ENCODE measurements at places on chromosomes 12 and 14.

- peak; percentile 65 for DNase-seq
These were observed 2.6 kb upstream of the BCL11B start for GRCh38 chr14:99274346-99275221.

GRCh38 chr12:30025317-30025716, 241.6 kb upstream of the TMTC1 start:
- DNase-seq, result no peak

DNA sequence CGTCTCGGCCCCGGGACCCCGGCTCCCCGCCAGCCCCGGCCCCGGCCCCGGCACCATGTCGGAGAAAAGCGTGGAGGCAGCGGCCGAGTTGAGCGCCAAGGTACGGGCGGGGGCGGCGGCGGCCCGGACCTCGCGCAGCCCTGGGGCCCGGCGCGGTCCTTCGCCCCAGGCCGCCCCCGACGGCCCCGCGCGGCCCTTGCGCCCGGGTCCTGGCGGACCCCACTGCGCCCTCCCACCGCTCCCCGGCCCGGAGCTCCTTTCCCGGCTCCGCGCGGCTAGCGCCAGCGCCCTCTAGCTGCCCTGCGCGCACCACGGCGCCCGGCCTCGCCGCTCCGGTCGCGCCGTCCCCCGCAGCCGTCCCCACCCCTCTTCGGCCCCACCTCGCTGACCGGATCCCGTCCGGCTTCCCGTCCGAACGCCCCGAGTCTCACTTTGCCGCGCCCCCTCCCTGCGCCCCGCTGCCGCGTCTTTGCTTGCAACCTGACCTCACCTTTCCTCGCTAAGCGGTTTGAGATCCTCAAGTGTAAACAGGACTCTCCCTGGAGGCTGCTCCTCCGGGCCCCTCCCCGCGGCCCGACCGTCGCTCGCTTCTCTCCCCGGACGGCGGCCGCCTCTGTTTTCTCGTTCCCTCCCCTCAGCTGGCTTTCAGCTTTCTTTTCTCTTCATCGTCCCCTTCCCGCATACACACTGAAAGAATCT, 637 bp downstream of the PTMS start:
- peak; percentile 61 for DNase-seq

DNA sequence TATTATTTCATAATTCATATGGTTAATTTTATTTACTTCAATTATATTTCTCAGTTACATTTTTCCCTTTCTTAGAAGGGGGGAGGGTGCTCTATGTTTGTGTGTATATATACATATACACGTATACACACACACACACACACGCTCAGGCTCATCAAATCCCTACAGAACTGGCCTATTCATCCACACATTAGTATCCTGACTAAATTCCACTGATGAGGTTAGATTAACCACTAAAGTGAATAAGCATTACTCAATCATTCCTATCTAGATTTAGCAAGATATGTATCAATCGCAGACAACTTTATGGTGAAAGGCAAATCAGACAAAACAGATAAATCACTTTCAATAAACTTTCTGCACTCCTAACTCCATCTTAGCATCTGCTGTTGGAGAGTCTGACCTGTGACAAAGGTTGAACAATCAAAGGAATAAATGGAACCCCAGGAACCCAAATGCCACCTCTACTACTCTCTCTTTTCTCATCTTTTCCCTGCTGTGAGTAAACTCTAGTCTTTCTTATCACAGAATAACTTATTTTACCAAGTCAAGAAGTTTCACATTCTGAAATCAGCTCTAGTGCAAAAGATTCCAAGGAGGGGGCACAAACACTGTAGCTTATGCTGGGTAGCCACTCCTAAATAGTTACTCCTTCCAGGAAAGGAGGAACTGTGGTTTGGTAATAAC, 67.6 kb downstream of the RALGAPA1 start:
- no peak for DNase-seq

DNA sequence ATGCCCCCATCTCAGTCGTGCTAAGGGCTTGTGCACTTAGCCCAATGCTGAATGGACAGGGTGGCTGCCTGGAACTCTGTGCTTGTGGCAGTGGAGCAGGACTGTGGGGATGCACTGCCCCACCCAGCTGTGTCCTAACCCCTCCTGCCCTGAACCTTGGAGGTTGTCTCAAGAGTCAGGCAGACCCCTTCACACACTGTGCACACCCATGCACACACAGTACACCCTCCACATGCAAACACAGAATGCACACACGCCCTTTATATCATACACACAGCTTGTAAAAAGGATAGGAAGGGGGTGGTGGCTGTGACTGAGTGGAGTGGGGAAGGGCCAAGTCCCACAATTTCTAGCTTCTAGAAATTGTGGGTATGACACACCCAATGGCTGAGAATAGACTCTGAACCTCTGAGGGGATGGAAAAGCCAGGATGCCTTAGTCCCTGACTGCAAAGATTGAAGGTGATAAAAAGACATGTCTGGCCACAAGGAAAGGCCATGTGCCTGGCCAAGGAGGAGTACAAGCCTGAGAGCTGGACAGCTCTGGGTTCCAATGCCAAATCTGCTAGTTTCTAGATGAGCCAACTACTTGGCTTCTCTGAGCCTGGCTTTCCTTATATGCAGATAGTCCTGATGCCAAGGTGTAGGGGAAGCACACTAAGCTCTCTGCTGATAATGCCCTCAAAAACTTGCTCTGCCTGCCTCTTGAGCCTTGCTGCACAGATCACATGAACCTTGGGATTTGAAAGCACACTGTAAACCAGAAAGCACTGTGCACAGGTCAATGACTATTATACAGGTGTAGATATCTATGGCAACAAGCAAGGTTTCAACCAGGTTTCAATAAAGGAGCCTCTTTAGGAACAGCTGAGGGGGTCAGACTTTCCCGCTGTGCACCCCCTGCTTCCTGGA, 8.4 kb downstream of the KRT8 start:
- no peak for DNase-seq

GRCh38 chr14:39991041-39991440, 558.8 kb upstream of the FBXO33 start:
- DNase-seq, result no peak

GRCh38 chr12:14111230-14111865, 129.9 kb upstream of the GRIN2B start:
- DNase-seq, result peak; percentile 8

DNA sequence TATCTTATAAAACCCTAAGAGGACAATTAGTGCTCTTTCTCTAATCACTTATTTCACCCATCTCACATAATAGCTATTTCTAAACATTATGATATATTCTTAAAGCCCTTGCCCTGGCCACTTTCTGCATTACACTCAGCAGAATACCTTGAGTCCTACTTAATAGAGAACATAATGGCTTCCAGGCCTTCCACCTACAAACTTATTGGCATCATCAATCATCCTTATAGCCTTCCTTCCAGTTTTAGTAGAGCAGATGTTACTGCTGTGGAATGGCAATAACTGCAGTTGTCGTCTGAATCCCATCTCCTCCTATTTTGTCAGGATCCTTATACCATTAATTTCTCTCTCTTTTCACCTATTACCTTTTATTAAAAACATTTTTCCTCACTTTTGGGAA, 1127.4 kb downstream of the LRFN5 start:
- DNase-seq, result no peak

DNA sequence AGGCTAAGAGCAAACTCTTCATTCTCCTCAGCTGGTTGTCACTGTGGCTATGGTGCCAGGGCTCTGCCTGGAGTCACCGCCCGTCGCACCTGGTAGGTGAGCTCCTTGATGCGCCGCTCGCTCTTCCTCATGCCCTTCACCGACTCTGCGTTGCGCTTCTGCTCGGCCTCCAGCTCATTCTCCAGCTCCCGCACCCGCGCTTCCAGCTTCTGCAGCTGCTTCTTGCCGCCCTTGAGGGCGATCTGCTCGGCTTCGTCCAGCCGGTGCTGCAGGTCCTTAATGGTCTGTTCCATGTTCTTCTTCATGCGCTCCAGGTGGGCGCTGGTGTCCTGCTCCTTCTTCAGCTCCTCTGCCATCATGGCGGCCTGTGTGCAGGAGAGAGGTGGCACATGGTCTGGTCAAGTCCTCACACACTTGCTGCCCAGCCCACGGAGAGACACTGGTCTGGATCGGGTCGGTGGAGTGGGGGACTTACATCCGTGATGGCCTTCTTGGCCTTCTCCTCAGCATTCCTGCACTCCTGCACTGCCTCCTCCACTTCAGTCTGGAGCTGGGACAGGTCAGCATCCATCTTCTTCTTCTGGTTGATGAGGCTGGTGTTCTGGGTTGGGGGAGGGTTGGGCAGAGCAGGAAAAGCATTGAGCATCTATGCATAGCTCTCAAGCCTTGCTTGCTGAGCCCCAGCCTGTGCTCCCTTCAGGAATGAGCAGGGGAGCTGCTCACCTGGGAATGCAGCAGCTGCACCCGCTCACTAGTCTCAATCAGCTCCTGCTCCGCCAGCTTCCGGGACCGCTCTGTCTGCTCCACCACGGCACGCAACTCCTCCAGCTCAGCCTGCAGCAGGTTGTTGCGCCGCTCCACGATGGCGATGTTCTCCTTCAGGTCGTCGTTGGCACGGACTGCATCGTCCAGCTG, 7.1 kb upstream of the MYH6 start:
- no peak for DNase-seq

- no peak for DNase-seq
These were observed 527.3 kb downstream of the SNAPC1 start for GRCh38 chr14:62289471-62289870.

- DNase-seq, result no peak
These were observed 881 bp downstream of the PYGL start for GRCh38 chr14:50943261-50943942.

- no peak for DNase-seq
These were observed 16.0 kb upstream of the CMAS start for GRCh38 chr12:22029991-22030390.

GRCh38 chr12:9741726-9742125, 8.8 kb upstream of the CLECL1 start:
- peak; percentile 95 for DNase-seq

GRCh38 chr12:128727461-128727860, 96.3 kb downstream of the SLC15A4 start:
- no peak for DNase-seq
